Stimulated activated CD8-positive, alpha-beta memory T cell treated with anti-CD3 and anti-CD28 coated beads, Interleukin-4, amount 100 ng/mL, for 24 hours (primary cell): ENCODE measurements at places on chromosomes 11 and 22.

DNA sequence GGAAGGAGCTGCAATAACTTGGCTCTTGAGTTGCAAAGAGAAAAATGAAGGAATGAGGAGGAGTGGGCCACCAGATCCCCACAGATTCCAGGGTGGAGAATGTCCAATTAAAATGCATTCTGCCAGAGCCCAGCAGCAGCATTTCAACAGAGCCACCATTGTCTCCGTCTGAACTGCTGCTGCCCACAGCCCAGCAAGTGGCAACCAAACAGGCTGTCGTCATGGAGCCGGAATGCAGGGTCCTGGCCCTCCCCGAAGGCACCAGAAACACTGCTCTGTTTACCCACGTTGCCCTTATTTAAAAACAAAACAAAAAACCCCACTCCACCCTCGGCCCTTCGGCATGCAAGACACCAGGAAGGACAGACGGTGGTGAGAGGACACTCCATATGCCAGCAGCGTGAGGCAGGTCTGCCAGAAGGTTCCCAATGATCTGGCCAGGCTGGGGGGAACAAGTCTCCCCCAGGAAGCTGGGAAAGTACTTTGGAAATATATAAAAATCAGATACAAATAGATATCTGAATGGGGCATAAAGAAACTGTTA is 32.5 kb downstream of the PLEKHA7 start:
- DNase-seq: no peak

DNA sequence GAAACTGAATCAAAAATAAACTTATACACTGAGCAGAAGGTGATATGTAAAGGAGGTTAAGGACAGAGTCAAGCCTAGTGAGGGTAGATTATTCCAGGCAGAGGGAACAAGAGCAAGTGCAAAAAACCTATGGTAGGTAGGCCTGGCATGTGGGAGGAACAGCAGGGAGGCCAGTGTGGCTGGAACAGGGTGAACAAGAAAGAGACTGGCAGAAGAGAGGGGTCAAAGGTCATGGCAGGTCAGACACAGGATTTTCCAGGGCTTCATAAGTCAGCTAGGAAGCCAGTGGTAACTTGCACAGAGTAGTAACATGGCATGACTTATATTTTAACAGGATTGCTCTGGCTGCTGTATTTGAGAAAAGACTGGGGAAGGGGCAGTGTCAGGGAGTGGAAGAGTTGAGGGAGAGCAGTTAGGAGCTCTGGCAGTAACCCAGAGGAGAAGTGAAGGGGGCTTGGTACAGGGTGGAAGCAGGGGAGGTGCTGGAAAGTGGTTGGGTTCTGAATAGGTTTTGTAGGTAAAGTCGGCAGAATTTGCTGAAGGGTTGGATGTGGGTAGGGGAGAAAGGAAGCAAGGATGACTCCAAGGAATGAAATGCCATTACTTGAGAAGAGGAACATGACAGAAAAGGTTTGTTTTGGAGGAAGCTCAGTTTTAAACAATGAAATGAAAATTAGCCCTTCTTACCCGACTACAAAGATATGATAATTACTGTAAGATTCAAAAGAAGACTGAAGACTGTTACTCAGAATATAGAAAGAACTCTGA is 86.2 kb downstream of the ZNRF3 start:
- DNase-seq: no peak

- no peak for DNase-seq
Observed at GRCh38 chr11:1759851-1760220, 3.9 kb downstream of the CTSD start.

GRCh38 chr11:117071344-117071787 is 26.9 kb downstream of the SIK3 start:
- no peak for DNase-seq

- DNase-seq: no peak
Observed at GRCh38 chr11:121625777-121626506, 173.2 kb upstream of the SORL1-AS1 start.

DNA sequence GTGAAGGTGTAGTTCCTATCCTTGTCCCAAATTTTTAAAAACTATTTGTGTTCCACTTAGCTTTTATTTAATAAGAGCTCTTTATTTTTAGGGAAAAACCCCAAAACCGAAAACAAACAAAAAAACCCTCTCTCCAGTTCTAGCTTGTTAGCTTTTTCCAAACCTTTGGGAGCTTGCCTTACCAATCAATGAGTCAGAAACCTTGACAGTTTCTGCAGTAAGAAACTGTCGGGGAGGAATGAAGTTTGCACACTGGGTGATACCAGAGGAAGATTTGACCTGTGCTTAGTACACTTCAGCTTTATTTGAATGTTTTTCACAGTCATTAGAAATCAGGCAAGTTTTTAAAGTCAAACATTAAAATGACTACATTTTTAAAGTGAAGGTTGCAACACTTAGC is 105.0 kb downstream of the FAT3 start:
- no peak for DNase-seq

- no peak for DNase-seq
Observed at GRCh38 chr11:64089027-64089360, 53.3 kb downstream of the FLRT1 start.

DNA sequence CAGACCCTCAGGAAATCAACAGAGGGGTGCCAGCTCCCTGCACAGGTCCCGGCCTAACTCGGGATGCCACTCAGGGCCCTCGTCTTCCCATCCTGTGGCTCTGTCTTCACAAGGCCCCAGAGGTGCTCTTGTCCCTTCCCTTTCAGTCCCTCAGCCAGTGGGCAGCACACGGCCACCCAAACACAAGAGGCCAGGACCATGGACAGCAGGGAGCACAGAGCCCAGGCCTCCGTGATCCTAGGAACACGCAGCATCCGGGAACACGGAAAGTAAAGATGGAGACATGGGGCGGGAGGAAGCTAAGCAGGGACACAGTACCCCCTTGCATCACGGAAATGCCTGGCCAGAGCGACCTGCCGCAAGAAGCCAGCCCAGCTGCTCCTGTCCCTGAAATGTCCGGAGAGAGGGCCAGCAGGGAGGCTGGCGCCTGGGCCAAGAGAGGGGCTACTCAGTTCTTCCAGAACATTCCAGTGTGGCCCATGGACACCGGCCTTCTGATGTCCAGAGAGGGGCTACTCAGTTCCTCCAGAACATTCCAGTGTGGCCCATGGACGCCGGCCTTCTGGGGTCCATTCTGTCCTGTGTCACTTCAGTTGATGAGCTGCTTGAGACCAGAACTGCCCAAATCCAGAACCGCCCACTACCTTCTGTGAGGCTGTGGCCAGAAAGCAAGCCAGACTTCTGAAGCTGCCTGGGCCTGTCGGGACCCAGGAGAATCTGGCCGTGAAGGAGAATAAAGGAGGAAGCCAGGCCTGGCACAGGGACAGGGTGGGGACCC is 274.0 kb downstream of the BRD1 start:
- DNase-seq: no peak

DNA sequence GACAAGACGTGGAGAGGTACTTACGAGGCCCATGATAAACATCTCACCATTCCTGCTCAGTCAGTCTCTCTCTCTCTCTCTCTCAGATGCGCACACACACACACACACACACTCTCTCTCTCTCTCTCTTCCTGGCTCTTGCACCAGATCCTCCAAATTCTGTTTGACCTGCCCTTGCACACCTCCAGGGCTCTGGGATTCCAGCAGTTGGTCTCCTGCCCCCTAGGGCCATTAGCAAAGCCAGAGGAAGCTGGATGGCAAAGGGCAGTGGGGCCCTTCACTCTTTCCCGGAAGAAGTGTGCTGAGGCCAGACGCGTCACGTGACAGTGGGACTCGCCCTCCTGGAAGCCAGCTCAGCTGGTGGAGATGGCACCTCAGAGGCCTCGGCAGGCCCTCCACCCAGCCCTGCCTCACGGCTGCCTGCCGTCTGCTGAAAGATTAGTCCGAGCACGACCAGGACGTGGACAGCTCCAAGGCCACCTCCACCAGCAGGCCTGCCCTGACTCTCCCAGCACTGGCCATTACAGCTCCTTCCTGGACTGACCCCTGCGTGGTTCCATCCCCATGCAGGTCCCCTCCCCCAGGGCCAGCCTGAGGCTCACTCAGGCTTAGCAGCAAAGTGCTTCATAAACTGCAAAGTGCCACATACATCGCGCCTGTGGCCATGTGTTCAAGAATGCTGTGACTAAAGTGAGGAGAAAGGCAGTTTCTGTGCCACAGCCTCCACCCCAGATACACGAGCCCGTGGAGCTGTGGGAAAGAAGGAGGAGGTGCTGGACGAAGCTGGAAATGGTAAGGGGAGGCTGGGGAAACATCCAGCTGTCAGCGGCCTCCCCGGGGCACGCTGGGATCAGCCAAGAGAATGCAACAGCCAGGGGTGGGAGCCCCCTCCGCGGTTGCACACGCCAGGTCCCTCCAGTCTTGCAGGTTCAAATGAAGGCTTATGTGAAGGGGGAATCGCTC is 3.7 kb downstream of the PDGFB start:
- DNase-seq: no peak

- no peak for DNase-seq
Observed at GRCh38 chr11:121310908-121311307, 18.3 kb downstream of the SC5D start.

- DNase-seq: no peak
Observed at GRCh38 chr22:42001706-42002105, 3.1 kb downstream of the WBP2NL start.

DNA sequence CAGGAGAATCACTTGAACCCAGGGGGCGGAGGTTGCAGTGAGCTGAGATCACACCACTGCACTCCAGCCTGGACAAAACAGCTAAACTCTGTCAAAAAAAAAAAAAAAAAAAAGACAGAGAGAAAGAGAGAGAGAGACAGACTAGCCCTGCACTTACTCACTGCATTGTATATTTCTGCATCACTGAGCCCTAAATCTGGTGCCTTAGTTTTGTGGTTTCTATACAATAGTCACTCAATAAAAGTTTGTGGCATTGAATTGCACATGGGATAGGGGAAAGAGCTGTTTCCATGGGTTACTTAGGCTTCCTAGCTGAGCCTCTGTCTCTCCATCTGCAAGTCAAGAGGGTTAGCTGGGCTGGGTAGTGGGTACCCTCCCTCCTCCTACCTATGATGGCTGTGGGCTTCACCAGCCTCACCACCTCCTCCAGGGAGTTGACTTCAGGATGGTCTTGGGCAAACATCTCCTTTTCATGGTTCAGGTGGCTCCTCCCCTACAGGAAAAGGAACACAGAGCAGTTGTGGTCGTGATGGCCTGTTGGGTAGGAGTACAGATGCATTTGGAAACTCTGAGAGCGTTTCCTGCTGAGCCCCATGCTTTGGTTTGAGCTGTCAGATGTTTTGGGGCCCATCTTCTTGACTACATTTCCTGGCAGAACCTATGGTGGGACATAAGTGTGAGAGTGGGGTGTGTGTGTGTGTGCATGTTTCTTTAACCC is 73.2 kb downstream of the CCDC81 start:
- DNase-seq: no peak

DNA sequence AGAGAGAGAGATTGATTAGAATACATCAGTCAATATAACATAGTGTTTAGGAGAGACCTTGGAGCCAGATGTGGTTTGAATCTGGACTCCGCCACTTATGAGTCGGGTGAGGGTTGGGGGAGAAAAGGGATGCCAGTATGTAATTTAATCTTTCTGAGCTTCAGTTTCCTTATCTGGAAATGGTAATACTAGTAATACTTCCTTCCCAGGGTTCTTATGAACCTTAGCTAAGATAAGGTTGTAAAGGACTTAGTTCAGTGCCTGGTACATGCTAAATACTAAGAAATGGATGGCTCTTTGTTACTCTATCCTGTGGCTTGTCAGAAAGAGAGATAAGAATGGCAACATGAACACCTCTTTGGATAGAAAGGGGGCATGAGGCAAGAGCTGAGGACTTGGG is 226.1 kb upstream of the NARS2 start:
- no peak for DNase-seq

DNA sequence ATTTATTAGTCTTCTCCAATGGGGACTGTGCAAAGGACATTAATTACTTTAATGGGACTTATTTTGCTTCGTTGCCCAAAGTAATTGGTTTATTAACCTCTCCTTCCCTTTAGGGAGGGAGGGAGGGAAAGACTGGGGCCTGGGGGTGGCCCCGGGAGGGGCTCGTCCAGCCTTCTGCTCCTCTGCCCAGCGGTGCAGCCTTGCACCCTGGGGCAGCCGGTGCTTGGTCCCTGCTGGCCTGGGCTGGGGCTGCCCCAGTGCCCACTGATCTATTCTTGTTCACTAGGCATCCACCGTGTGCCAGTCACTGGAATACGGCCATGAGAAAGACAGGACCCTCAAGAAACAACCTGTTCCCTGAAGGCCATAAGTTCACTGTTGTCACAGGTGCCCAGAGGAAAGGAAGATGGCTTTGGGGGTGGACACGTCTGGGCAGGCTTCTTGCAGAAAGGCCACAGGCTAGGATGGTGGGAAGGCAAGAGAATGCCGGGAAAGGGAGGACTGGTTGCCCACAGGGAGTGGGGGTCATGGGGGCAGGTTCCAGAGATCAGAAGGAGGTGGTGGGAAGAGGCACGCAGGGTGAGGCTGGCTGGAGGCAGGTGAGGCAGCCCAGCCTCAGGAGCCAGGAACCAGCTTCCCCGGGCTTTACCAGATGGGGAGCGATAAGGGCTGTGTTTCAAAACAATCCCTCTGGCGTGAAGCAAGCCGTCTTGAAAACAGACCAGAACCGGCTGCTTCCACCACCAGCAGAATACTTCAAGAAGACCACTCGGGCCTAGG is 47.6 kb upstream of the KCNQ1OT1 start:
- no peak for DNase-seq

DNA sequence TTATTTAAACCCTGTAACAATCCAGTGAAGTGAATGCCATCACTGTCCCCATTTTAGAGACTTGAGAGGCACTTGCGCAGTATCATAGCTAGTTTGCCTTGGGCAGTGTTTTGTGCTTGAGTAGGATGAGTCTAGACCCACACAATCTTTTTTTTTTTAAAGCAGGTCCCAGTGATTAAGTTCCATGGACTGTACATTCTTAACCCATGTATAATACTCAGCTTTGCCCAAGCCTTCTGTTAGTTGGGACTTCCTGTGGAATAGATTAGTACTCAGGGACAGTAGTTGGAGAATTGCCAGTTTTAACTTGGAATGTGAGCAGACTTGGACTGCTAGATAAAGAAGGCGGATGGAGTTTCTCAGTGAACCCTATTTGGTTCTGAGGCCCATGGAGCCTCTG is 108.6 kb upstream of the RASSF10 start:
- DNase-seq: no peak

- no peak for DNase-seq
Observed at GRCh38 chr11:62479631-62480201, 60.9 kb downstream of the SCGB1A1 start.

- DNase-seq: no peak
Observed at GRCh38 chr11:2204361-2205213, 33.0 kb upstream of the TH start.

DNA sequence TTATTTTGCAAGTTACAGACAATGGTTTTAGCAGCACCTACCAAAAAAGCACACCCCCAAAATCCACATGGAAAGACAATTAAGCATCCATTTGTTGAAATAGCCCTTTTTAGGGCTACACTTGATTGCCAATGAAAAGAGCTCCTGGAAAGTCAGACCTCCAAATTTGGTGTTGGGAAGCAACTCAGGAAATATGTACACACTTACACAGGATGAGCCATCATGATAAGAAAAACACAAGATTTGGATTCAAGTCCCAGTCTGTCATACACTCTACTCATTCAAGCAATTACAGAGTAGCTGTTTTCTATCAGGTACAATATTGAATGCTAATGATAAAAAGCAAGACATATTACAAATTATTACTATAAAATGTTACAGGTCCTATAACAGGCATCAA is 31.5 kb downstream of the FAM168A start:
- DNase-seq: no peak
